ENCODE measurements at places on chromosomes 7 and 10.

DNA sequence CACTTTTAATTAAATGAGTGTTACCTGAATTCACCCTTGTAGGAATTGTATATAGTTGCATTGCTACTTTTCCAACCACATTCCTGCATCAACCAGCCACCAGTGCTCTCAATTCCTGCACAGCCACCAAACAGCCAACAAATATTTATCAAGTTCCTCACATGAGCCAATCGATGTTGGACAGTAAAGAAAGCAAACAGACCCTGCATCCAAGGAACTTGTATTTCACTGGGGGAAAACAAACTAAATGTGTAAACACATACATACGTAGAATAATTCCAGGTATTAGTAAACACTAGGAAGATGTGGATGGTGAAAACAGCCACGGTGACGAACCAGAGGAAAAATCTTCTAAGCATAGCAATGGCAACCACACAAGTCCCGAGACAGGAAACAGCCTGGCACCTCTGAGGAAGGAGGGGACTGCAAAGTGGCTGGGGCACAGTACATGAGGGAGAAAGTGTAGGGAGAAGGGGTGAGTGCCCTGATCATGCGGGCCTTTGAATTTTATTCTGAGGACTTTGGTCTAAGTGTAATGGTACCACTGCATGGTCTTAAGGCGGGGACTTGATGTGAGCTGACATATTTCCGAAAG, 111.2 kb downstream of the XRCC2 start:
- no peak for DNase-seq

- no peak for DNase-seq
Observed at GRCh38 chr7:99514050-99514449, 9.6 kb downstream of the ZKSCAN5 start.

- DNase-seq: no peak
Observed at GRCh38 chr7:81628951-81629350, 140.9 kb downstream of the HGF start.

- DNase-seq: no peak
Observed at GRCh38 chr7:20561466-20561865, 54.0 kb upstream of the ABCB5 start.

DNA sequence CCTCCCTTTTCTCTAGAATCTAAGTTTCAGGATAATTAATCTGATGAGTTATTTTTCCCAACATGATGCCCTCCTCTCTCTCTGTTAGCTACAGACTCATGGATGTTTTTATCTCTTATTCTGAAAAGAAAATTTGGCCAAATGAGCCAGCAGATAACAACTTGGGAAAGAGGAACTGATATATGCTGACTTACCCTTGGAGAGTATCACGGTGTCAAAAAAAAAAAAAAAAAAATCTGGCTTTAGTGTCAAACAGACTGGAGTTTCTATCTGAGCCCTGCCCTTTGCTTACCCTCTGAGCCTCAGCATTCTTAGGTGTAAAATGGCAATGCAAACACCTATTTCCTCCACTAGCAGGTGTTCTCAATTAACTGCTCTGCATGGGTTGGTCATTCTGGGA, 190.4 kb downstream of the AHR start:
- no peak for DNase-seq

DNA sequence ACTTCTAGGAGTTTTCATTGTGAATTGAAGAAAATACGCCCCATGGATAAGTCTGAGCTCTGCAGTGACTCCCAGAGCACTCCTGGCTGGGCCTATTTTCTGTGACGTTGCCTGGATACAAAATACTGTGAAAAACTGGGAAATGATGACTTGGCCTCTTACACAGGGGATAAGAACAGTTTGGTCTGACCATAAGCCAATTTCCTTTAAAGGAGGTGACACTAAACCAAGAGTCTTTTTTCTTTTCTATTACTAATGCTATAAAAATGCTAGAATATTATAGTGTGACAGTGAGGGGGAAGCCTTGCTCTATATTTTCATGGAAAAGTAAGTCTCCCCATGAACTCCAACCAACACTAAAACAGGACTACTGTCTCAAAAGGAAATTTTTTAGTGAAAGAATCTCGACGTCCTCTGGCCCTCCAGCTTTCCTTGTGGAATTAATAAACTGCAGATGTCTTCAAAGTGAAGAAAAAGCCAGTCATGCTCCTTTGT, 45.5 kb downstream of the MYOF start:
- DNase-seq: no peak

- no peak for DNase-seq
Observed at GRCh38 chr10:19290770-19291169, 242.2 kb downstream of the MALRD1 start.

- DNase-seq: no peak
Observed at GRCh38 chr10:7853890-7854289, 35.6 kb downstream of the TAF3 start.

GRCh38 chr7:135971366-135971725, 5.8 kb downstream of the MTPN start:
- no peak for DNase-seq

GRCh38 chr7:131652934-131653333, 96.5 kb upstream of the PODXL start:
- no peak for DNase-seq

DNA sequence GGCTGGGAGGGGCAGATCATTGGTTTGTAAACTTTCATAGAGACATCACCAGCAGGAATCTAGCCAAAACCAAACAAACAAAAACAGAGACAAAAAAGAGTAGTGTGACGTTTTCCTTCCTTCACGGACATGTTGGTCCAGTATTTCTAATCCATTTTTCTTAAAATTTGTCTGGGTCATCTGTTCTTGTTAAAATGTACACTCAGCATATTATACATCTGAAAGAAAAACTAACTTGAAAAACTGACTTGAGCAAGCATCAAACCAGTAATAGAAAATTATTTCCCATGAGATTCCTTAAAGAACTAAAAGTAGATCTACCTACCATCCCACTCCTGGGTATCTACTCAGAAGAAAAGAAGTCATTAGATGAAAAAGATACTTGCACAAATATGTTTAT, 164.2 kb downstream of the KLF6 start:
- DNase-seq: no peak

DNA sequence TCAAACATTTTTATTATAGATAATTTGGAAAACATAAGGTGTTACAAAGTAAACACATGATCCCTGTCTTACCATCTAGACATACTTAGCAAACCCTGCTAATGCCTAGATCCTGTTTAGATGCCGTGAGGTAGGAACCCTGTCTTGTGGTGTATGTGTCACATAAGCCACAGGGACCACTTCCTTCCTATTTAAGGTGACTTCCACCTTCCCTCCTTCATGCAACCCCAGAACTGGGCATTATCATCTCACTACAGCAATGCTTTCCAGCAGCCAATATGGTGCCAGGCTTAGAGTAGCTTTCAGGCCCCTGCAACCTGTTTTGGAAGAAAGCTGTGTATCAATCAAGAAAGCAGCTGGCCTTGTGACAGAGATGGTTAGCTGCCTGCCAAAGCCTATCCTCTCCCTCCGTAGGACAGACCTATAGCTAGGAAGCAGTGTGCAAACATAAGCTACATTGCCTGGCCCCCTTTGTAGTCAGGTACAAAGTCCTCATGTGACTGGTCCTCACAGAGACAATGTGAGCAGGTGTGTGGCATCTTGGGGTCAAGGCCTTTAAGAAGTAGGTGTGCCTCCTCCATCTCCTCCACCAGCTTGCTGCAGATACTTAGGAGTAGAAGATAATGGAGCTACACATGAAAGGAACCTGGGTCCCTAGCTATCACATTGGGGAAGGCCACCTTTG, 146.8 kb downstream of the SPAG6 start:
- DNase-seq: no peak

Data from stimulated activated CD8-positive, alpha-beta memory T cell treated with anti-CD3 and anti-CD28 coated beads, Interleukin-7, amount 100 ng/mL, for 1 hour (primary cell).